ENCODE measurements at places on chromosomes 2 and 18. TPM values are rescaled to one million over a fixed set of nuclear protein-coding genes. Genes with fewer than 3 reads are reported as not detected.

GRCh38 chr2:215870986-215871385 lies 142.4 kb downstream of the MREG start:
- no peak for DNase-seq

DNA sequence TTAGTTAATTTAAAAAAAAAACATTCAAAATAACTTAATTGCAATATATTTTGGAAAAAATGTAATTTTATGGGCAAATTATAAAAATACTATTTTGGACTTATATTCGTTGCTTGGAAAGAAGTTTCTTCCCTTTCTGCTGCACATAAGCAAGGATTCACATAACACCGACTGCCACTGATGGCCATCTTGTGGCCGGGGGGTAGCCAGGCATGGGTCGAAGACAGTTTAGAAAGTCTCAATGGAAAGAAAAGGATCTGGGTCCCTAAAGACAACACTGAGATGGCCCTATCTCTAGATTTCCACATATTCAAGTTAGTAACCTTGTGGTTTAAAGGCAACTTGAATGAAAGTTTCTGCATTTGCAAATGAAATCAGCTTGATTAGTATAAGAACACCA lies 318.6 kb downstream of the AKAIN1 start:
- DNase-seq = no peak

DNA sequence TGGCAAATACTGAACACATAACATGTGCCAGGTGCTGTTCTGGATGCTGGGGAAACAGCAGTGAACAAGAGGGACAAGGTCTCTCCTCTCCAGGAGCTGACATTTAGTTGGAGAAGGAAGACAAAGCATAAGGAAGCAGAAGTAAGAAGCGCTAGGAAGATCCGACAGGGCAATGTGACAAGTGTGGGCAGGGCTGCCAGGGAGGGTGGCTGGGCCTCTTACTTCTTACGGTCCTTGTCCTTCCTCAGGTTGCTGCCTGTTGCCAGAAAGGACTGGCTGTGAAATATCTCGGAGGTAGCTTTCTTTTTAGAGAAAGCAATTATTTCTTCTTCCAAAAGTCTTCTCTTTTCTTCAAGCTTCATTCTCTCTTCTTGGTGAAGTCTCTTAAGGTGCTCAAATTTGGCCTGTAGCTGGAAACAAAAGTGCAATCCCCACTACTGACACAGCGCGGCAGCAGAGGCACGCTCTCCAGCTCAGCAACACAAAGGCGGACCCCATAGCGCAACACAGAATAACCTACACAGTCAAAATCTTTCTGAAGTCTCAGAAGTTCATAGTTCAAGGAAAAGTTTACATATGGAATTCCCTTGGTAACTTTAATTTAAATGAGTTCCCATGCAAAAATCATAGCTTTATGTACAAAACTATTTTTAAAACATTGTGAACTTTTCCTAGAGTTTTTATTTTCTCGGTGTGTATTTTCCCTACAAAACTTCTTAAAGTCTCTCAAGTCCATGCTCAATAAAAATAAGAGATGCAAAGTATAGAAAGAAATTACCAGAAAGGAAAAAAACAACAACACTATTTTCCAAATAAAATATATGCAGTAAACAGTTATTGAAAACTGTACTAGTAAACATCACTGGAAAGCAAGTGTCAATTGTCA lies 67.7 kb downstream of the SEPTIN10 start:
- DNase-seq = peak; percentile 70

GRCh38 chr2:56656826-56657225 lies 473.0 kb downstream of the CCDC85A start:
- no peak for DNase-seq

DNA sequence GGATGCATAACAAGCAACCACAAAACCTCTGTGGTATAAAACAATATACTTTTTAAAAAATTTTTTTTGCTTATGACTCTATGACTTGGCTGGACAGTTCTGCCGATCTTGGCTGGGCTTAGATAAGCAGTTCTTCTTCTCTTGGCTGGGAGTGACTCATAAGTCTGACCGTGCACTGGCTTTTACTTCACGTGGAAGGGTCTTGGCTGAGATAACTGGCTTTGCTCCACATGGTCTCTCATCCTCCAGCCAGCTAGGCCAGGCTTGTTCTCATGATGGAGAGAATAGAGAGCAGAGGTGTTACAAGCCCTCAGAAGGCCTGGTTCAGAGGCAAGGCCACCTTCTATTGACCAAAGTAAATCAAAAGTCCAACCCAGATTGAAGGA lies 178.9 kb upstream of the SERPINE2 start:
- DNase-seq = peak; percentile 60

DNA sequence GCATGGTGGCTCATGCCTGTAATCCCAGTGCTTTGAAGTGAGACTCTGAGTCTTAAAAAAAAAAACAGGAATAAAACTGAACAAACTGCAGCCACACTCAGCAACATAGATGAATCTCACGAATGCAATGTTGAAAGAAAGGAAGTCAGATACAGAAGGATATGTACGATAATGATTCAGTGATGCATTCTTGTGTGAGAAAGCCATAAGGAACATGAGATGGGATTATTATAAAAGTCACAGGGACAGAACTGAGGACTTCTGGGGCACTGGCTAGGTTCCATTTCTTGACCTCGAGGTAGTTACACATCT lies 56.9 kb upstream of the SMAD2 start:
- DNase-seq = no peak

GRCh38 chr2:54652540-54652939 lies 70.9 kb upstream of the EML6 start:
- DNase-seq = no peak

GRCh38 chr18:58860747-58861231 lies 3.9 kb upstream of the ZNF532 start:
- DNase-seq = no peak

DNA sequence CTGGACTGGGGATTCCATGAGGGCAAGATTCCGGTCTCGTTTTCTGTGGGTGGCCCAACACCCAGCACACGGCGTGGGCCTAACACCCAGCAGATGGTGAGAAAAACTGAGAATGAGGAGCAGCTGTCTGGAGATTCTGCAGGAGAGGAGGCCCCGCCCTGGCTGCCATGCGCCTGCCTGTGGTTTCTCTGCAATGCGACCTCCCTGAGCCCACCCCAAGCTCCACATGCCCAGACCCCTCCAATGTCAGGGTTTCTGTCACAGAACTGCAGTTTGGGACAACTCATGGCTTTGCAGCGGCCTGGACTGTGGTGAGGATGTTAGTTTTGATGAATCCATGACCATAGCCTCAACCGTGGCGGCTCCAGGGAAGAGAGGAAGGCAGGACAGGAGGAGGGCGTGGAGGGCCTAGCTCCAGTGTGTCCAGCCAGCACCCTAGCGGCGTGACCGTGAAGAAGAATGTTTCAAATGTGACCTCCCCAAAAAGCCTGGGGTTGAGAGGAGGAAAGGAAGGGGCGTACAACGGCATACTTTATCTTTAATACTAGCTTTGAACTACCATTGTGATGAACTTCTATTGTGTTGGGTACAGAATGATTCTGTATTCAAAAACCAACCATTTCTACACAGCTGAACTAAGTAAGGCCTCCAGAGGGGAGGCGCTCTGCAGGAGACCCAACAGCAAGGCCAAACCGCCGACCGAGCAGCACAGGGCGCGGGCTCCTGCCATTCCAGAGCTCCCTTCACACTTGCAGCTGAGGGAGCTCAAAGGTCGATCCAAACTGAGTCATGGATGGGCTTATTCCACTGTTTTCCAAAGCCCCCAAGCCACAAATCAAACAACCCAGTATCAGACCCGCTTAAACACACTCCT lies 3.4 kb downstream of the PXDN start:
- peak; percentile 55 for DNase-seq

- DNase-seq = no peak
These were observed 64.7 kb downstream of the STK25 start for GRCh38 chr2:241443486-241444223.

DNA sequence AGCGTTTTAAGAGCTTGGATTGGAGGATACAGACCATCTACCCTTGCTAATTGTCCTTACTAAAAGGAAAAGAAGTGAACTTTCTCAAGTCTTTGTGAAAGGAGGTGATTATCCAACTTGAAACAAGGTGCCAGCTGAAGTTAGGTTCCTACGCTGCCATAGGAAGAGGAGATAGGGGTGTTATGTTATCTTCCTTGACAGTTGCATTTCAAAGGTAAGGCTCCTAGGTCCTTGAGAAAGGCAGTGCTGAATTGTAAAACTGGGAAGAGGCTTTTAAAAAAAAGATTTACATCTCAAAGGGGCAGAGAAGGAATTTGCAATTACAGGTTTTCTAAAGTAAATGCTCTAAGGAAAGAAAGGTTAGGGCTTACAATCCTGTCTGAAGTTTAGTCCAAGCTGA lies 810.2 kb upstream of the LRATD1 start:
- DNase-seq = no peak

DNA sequence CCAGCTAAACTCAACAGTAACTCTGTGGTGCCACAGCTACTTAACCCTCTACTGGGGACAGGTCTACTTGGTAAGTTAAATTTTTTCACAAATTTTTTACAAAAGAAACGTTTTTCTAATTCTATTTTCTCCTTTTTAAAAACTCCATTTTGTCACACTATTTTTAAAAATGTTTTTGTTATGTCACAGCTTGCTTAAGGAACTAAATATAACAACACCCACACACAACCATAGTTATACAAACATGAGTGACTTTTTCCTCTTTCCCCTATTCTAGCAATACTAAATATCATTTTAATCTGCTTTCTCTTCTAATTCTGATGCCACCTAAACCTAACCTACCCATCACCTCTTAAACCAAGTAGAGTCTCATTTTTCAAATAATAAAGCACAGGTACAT lies 160.5 kb upstream of the EPC2 start:
- no peak for DNase-seq

Gene DCTN1
- 86.5 TPM for total RNA-seq

Gene LRRC30
- total RNA-seq = not detected

Gene DUSP19
- total RNA-seq = 15.3 TPM

Gene COBLL1
- total RNA-seq = 21.1 TPM

Gene COL6A3
- 103 TPM for total RNA-seq

Gene RASGRP3
- total RNA-seq = 56.3 TPM

Gene RNF125
- total RNA-seq = 5.6 TPM

Gene DNMT3A
- total RNA-seq = 8.1 TPM

Gene LRPPRC
- 39.2 TPM for total RNA-seq

Gene RAX
- not detected for total RNA-seq

Gene GRP
- not detected for total RNA-seq

Measured in right atrium auricular region (tissue), 2 donors.